Stimulated activated CD8-positive, alpha-beta memory T cell treated with anti-CD3 and anti-CD28 coated beads, Interleukin-12 subunit alpha, Interleukin-12 subunit beta, amount 100 ng/mL, for 4 hours (primary cell): ENCODE measurements at places on chromosomes 12 and 14.

- no peak for DNase-seq
Measured at GRCh38 chr12:19496219-19496878, 57.1 kb downstream of the AEBP2 start.

GRCh38 chr14:97713023-97713422, 915.8 kb downstream of the VRK1 start:
- no peak for DNase-seq

DNA sequence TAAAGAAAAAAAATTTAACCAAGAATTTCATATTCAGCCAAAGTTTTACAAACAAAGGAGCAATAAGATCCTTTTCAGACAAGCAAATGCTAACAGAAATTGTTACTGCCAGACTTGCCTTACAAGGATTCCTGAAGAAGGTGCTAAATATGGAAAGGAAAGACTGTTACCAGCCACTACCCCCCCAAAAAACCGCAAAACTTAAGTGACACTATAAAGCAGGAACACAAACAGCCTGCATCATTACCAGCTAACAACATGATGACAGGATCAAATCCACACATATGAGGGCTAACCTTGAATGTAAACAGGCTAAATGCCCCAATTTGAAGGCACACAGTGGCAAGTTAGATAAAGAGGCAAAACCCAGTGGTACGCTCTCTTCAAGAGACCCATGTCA, 55.7 kb downstream of the APOBEC1 start:
- no peak for DNase-seq

DNA sequence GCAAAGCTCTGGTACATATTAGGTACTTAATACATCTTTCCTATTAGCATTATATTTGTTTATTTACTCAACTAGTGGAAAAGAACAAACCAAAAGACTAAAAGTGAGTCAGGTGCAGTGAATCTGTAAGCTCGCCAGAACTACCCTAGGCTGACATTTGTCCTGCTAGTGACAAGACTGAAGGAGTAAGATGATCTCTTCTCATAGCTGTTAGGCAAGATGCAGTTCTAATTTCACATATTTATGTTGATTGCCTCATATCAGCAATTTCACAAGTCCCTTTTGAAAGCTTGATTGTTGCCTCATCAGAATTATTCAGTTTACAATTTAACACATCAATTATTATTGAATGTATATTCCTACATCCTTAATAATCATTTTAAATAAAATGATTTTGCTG, 293.0 kb upstream of the NAV3 start:
- DNase-seq = no peak

- no peak for DNase-seq
Measured at GRCh38 chr12:89848732-89849131, 140.1 kb upstream of the ATP2B1 start.

DNA sequence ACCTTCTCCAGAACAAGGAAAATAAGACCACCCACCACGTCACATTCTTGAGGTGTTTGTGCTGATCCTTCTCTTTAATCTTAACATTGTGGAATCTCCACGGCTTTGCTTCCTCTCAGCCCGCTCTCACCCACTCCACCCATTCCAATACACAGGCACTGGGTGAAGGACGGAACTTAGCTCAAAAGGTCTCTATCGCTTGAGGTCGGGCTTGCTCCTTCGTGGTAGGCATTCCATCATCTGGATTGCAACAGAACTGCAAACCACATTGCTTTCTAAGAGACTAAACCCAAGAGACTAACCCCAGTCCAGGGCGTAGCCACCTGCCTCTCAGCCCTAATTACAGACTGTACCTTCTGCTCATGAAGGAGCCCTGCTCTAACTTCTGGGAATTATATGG, 24.0 kb upstream of the MDM2 start:
- DNase-seq = no peak

DNA sequence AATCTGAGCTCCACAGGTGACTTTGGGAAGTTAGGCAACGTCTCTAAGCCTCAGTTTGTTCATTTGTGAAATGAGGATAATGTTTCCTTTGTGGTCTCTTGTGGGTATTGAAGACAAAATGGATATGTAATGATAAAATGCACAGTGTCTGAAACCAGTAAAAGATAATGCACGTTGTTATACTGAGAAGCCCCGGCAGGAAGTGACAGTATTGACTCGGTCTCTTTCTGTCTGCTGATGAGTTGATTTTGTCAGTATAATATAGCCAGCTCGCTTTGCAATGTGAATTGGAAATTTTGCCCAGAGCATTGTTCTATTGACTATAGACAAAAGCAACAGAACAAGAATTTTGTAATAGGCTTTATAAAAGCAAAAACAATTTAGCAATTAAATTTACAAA, 49.2 kb upstream of the SLC38A1 start:
- no peak for DNase-seq

DNA sequence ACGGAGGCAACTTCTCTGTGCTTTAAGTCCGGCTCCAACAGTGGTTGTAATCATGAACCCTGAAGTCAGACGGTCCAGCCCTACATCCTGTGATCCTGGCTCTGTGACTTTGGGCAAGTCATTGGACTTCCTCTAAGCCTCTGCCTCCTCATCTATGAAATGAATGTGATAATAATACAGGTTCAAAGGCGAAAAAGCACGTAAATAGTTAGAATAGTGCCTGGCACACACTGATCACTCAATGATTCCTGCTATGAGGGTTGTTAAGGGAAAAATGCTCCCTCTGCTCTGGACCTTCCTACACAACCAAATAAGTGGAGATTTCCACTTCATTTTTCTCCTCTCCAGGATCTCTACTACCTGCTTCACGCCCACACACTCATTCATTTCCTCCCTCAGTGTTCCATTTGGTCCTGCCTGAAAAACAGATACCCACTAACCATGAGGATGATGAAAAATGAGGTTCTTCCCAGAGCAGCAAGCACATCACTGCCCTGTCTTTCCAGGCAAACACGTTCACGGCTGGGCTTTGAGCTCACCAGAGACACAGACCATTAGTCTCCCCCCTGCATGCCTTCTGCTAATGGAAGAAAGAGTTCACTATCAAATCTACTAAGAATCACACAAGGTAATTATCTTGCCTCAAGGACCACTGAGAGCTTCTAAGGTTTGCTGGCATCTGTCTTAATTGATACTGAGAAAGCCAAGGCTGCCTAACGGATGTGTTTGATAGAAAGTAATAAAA, 13.2 kb downstream of the NUAK1 start:
- DNase-seq = no peak

GRCh38 chr14:24665440-24665991, 31.5 kb upstream of the GZMB start:
- DNase-seq = no peak

- DNase-seq = no peak
Measured at GRCh38 chr12:83197483-83197914, 510.8 kb downstream of the TMTC2 start.

DNA sequence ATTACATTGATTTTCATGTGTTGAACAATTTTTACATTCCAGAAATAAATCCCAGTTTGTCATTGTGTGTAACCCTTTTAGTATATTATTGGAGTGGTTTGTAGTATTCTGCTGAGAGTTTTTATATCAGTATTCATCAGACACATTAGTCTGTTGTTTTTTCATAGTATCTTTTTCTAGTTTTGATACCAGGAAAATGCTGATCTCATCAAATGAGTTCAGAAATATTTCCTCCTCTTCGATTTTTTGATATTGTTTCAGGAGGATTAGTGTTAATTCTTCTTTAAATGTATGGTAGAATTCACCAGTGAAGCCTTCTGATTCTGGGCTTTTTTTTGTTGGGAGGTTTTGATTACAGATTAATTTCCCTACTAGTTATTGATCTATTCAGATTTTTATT, 15.3 kb downstream of the CLEC6A start:
- DNase-seq = no peak

- DNase-seq = no peak
Measured at GRCh38 chr12:68001486-68002466, 12.5 kb downstream of the IFNG-AS1 start.

DNA sequence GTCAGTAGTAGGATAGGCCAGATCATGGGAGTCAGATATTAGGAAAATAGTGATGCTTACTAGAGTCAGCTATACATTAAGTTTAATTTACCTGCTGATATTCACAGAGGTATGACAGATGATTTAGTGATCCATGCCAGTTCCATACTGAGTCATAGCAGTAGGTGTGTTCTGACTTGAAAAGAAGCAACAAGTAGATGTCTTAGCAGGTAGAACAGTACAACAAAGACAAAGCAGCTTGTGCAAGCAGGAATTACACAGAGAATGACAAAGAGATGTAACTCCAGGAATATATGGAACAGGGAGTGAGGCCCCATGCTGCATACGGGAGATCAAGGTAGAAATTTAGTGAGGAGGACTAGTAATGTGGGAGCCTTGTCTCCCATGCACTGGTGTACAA, 556.9 kb downstream of the SLC16A7 start:
- no peak for DNase-seq
